NCI-H1417 (cell line): ENCODE measurements at places on chromosomes 13 and 19.

- DNase-seq: no peak
These were observed 591 bp downstream of the DOHH start for GRCh38 chr19:3499738-3500428.

DNA sequence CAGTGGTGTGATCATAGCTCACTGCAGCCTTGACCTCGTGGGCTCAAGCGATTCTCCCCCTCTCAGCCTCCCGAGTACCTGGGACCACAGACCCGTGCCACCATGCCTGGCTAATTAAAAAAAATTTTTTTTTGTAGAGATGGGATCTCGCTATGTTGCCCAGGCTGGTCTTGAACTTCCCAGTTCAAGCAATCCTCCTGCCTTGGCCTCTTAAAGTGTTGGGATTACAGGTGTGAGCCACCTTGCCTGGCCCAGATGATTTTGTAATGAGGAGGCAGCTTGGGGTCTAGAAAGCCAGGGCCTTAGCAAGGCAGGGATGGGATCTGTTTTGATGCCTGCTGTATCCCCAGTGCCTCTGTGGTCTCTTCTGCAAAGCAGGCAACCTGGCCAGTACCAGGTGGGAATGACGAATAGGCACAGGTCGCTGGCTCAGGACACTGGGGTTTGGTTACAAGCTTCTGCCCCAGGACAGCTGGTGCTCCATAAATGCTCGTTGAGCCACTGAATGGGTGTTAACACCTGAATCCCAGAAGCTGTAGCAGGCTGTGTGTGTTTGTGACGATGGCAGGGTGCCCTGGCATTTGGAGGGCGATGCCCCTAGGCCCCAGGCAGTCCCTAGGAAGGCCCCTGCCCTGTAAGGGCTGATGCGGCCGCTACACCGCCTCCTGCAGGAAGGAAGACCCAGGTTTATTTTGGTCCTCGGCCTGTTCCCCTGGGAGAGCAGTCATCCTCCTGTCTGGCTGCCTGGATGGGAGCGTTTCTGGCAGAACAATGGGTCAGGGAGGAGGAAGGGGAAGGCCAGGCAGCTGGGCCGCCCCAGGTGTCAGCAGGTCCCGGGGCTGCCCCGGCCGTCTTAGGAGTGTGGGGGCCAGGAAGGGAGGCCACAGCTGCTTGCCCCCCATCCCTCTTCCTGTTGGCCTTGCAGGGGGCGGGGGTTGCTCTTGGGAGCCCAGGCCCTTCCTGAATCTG, 8.6 kb downstream of the TNFAIP8L1 start:
- no peak for DNase-seq

GRCh38 chr13:36841391-36841790, 22.4 kb downstream of the RFXAP start:
- DNase-seq: peak; percentile 21

GRCh38 chr19:3132971-3133792, 2.7 kb upstream of the GNA15 start:
- DNase-seq: peak; percentile 96

DNA sequence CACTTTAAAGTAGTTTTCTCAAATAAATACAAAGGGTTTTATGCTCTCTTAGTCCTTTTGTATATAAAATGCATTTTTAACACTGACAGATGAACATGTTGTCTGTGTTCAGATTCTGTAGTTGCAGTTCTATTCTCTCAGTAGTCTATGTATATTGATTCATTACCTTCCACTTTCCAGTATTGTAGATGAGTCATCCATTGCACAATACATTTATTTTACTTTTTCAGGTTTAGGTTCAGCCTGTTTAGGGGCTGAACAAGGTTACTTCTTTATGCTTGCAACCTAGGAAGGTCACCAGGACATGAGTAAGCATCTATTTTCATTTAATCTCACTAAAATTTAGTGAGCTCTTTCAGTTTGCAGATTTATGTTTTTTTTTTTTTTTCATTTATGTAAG, 173.6 kb downstream of the NALCN start:
- DNase-seq: no peak

- no peak for DNase-seq
These were observed 104.7 kb downstream of the RGCC start for GRCh38 chr13:41562083-41562482.

DNA sequence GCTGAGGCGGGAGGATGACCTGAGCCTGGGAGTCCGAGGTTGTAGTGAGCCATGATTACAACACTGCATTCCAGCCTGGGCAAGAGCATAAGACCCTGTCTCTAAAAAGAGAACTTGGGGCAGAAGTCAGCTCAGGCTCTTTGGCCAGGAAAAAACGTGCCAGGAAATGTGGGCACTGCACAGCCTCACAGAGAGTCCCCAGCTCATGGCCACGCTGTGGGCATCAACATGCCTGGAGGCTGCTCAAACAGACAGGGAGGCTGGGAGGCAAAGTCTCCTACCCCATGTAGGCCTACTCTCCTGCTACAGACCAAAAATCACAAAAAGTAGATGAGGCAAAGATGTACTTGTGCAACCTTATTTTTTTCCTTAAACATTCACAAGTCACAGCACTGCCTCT, 49.4 kb downstream of the PEPD start:
- DNase-seq: no peak

DNA sequence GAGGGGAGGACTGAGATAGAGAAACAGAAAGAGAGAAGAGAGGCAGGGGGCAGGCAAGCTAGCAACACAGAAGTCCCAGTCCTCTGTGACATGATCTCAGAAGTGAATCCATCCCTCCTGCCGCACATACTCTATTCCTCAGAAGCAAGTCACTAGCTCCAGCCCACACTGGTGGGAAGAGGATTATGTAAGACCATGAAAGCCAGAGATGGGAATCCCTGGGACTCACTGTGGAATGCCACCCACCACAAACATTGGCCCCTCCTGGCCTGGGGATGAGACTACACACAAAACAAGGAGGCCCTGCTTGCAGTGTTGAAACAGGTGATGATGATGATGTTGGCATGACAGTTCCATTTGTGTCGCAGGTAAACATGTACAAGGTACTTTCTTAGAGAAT, 419.9 kb downstream of the IRS2 start:
- no peak for DNase-seq

DNA sequence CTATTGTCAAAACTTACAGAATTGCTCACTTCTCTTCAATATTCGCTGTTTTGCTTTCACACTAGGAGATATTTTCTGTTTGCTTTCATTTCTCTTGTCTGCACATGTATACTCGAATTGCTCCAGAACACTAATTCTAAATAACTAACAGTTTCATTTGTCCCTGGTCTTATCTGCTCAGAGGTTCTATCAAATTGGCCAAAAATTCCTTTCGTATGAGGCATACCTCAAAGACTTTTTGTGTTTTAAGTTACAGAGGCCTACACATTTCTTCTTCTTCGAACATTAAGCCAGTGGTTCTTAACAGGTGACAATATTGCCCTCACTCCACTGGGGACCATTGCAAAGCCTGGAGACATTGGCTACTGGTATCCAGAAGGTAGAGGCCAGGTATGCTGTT, 1314.6 kb downstream of the EFNB2 start:
- no peak for DNase-seq

DNA sequence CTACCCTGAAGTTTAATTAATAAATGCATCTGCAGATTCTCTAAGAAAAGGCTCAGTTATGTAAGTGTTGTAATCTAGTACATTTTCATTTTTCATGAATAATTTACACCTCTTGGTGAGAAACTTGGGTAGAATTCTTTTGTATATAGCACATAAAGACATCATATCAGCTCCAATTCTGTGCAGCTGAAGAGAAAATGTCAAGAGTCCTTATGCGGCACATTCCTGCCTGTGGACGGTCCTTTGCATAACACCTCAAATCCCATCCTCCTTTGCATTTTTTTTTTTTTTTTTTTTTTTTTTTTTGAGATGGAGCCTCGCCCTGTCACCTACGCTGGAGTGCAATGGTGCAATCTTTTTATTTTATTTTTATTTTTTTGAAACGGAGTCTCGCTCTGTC, 60.2 kb upstream of the RAP2A start:
- DNase-seq: no peak

GRCh38 chr19:33763633-33764371, 32.9 kb upstream of the KCTD15 start:
- no peak for DNase-seq

GRCh38 chr13:109389892-109390345, 396.5 kb downstream of the IRS2 start:
- DNase-seq: no peak

DNA sequence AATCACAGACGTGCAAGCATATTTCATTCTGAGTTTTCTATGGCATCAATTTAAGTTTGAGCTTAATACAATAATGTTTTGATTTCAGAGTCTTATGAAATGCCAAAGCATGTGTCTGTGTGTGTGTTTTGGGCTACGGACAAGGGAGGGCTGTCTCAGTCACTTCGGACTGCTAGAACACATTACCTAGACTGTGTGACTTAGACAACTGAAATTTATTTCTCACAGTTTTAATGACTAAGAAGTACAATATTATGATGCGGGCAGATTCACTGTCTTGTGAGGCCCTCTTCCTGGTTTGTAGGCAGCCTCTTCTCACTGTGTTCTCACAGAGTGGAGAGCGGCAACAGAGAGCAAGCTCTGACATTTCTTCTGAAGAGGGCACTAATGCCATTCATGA, 1202.0 kb downstream of the EFNB2 start:
- no peak for DNase-seq

DNA sequence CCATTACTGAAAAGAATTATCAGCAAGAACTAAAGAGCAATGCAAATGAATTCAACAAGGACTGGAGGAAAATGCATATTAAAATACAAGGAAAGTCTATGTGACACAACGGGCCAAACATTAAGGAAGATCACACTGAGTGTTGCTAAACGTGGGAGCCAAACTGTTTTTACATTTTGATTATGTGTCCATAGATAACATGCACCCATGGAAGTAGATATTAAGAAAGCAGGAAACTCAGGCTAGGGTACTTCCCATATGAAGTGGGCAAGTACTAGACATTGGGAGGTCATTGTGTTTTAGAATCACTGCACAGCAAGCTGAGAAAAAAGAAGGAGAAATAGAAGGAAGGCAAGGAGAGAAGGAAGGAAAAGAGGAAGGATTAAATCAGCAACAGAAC, 161.8 kb downstream of the KCTD12 start:
- no peak for DNase-seq

DNA sequence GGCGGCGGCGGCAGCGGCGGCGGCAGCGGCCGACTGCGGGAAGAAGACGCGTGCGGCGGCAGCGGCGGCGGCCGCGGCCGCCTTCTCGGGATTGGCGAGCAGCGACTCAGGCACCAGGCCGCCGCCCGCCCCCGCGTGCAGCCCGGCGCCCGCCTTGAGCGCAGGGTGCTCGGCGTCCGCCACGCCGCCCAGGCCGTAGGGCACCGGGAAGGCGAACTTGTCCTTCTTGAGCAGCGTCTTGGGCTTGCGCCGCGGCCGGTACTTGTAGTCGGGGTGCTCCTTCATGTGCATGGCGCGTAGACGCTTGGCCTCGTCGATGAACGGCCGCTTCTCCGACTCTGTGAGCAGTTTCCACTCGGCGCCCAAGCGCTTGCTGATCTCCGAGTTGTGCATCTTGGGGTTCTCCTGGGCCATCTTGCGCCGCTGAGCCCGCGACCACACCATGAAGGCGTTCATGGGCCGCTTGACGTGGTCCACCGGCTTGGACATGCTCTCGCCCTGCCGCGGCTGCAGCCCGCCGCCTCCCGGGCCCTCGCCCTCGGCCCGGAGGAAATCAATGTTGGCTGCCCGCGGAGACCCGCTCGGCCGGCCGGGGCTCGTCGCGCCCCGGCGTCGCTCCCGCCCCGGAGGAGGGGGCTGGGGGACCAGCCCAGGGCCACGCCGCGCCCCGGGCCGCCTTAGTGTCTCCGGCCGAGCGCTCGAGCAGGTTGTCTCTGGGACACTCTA, 621 bp downstream of the SOX21 start:
- DNase-seq: peak; percentile 64

GRCh38 chr19:56099638-56100539, 21.2 kb downstream of the ZNF787 start:
- no peak for DNase-seq

DNA sequence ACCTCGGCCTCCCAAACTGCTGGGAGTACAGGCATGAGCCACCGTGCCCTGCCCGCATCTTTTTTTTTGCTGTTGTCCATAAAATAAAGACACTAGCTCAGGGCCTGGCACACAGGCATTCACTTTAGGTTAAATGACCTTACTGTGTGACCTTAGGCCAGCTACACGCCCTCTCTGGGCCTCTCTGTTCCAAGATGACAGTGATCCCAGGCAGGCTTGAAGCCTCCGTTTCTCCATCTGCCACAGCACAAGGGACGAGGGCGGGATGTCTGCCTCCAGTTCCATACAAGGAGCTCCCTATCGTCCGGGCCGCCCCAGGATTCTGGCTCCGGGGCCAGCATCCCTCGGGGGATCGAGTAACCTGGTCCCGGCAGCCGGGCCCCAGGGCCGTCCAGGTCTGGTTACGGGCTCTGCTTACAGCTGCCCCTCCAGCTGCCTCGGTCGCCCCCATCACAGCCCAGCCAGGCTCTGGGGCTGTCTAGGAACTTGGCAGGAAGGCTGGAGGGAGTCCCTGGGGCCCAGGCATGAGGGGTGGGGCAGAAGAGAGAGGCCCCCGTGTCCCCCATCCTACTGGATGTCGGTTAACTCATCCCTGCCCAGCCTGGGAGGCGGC, 11.9 kb upstream of the SEMA6B start:
- DNase-seq: no peak

DNA sequence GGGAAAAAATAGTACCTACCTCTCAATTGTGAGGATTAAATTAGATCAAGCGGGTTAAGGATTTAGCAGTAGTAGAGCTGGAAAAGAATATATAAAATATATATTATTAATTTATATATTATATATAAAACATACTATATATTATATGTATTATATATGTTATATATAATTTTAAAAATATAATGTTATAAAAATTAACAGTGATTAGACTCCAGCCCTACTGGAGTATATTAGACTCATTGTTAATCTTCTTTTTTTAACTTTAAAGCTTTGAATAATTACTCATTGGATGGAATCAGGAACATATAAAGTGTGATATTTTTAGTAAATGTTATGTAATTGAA, 380 bp upstream of the MRPL54 start:
- DNase-seq: no peak

DNA sequence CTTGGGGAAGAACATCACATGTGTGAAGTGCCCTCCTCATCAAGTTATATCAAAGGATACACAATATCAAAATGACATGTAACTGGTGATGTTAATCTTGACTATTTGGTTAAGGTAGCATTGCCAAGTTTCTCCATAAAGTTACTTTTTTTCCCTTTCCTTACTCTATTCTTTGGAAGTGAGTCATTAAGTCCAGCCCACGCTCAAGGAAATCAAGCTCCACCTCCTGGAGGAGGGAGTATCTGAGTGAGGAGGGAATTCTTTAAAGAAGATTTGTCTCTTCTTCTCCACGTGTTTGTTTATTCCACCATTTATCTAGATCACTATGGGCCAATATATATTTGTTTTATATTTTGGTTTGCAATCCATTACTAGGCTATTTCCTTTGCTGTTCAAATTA, 33.6 kb upstream of the FNDC3A start:
- DNase-seq: no peak

DNA sequence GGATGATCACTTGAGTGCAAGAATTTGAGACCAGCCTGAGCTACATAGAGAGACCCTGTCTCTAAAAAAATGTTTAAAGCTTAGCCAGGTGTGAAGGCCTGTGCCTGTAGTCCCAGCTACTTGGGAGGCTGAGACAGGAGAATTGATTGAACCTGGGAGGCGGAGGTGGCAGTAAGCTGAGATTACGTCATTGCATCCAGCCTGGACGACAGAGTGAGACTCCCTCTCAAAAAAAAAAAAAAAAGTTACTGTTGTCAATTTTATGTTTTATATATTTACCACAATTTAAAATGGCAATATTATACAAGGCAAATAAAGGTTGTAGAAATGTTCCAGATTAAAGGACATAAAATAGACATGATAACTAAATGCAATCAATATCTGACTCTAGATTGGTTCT, 29.2 kb downstream of the WDR87 start:
- DNase-seq: no peak
